Stimulated activated CD4-positive, alpha-beta T cell treated with anti-CD3 and anti-CD28 coated beads, Interleukin-4, amount 100 ng/mL, for 48 hours (primary cell): ENCODE measurements at places on chromosomes 5 and 9.

DNA sequence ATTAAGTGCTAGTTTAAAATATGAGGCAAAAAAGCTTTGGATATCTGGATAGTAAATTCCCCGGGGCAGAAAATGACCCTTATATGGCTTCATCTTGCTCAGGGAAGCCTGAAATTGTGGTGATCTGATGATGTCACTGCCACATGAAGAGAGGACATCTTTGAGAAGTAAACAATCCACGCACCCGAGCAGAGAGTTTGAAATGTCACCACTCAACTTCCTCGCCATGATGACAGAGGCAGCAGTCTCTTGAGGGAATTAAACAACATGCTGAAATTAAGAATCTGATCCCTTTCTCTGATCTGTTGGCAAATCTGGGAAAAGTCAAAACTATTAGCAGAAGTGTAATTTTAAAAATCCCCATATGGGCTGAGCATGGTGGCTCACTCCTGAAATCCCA, 110.0 kb downstream of the TLE1 start:
- no peak for DNase-seq

GRCh38 chr9:135644631-135645218, 5.4 kb upstream of the GLT6D1 start:
- DNase-seq, result no peak

GRCh38 chr5:154179846-154180710, 10.5 kb upstream of the GALNT10 start:
- no peak for DNase-seq

- DNase-seq, result no peak
Observed at GRCh38 chr5:3606121-3606831, 10.6 kb downstream of the IRX1 start.

GRCh38 chr5:74992791-74993190, 59.6 kb downstream of the GCNT4 start:
- DNase-seq, result no peak

GRCh38 chr5:150625164-150625535, 15.3 kb upstream of the SYNPO start:
- no peak for DNase-seq

DNA sequence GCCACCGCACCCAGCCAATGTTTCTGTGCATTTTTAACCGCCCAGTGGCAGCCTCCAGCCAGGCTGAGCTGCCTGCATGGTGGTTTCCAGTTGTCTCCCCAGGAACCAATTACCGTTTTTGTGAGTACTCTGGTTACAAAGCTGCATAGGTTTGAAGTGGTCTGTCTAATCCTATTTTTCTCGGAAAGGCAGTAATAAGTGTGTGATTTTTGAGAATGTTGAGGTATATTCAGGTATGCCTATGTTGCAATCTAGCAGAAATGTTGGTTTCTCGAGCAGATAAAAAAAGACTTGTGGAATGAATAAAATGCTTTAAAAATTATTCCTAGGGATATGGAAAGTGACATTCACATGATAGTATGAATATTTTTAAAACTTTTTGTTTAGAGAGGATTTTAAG, 41.5 kb upstream of the ANKH start:
- DNase-seq, result no peak

DNA sequence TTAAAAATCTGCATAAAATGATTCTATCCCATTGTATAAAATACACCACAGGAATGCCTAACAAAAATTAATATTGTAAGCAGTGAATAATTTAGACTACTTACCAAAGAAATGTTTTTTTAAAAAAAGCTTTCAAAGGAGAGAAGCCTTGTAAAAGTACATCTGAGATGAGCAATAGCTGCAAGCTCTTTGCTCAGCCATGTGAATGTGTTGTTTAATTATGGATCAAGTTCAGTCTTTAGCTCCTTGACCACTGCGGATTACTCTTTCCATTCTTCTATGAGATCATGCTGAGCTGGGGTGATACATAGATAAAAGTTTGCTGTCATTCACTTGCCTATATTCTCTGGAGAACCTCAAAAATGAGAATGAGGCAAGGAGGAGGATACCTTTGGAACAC, 782.4 kb upstream of the ZNF608 start:
- DNase-seq, result no peak

- DNase-seq, result no peak
Observed at GRCh38 chr9:95009459-95009858, 283.0 kb downstream of the AOPEP start.

DNA sequence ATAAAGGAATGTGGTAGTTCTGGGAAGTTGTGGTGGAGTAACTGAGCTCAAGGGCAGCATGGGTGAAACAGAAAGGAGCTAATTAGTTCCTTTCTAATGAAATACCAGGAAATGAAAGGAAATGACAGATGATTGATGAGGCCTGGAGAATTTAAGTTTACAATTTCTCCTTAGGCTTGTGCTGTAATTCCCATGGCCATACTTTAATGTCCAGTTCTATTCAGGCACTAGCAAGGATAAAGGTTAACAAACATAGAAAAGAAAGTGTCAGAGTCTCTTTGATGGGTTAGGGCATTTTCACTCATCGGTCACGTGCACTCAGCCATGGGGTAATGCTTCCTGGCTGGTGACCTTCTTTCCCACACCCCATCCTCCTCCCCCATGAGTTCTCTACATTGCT, 70.3 kb downstream of the CTSL start:
- DNase-seq, result no peak

GRCh38 chr9:114430457-114430856, 42.7 kb upstream of the AKNA start:
- no peak for DNase-seq

GRCh38 chr5:143479394-143479793, 75.9 kb upstream of the NR3C1 start:
- no peak for DNase-seq

DNA sequence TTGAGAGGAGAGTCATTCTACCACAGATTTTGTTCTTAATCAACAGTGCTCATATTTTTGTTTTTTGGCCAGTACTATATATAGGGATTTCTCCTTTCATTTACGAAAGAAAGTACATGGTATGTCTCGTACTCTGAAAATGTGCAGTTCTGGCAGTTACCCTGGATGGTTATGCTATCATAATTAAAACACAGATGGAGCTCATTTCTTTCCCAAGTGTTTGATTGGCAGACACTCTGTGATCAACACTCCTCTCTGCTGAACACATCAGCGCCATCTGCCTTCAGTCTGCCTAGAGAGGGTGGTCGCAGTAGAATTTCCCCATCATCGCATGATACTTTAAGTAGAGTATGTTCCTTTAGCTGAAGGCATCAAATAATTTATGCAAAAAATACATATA, 64.5 kb downstream of the PAM start:
- no peak for DNase-seq

- no peak for DNase-seq
Observed at GRCh38 chr5:169289520-169289919, 11.4 kb downstream of the SLIT3 start.

GRCh38 chr5:81317536-81317935, 16.1 kb downstream of the ZCCHC9 start:
- no peak for DNase-seq

DNA sequence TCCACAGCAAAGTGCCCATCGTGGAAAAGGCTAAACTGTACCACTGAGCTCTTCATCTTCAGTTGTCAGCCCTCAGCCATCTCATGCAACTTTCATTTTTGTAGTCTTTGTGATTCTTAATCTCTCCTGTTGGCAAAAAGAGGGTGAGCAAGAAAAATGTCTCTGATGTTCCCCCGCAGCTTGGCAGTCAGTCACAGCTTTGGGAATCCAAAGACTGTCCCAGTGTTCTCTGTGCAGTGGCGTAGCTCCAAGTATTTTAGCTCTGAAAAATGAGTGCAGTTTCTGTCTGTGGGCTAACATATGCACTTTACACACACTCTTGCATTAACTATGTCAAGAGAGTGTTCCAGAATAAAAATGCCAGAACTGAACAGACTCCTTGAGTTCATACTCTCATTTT, 372.2 kb downstream of the TMEM232 start:
- no peak for DNase-seq

DNA sequence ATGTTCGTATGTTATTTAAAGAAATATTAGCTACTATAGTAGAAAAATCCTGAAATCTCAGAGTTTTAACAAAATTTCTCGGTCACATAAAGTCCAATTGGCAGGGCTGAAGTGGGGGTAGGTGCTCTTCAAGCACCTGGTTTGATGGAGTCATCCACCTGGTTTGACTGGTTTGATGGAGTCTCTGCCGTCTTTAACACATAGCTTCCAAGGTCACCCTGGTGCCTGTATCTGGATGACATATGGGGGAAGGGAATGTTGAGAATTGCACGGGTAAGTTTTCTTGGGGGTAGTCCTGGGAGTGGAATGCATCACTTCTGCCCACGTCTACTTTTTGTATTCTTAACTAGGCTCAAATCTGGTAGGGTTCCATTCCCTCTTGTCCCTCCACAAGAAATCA, 351.2 kb downstream of the SH3GL2 start:
- no peak for DNase-seq
